ENCODE measurements at places on chromosomes 2 and 18. TPM values are rescaled to one million over a fixed set of nuclear protein-coding genes. Genes with fewer than 3 reads are reported as not detected.

GRCh38 chr2:129733041-129733440, 246.4 kb upstream of the RAB6C start:
- ATAC-seq, result no peak

- ATAC-seq, result peak; percentile 50
These were observed 998 bp downstream of the RNF149 start for GRCh38 chr2:101307503-101307902.

- ATAC-seq, result peak; percentile 30
These were observed 19.0 kb downstream of the CROCC2 start for GRCh38 chr2:240925191-240925567.

DNA sequence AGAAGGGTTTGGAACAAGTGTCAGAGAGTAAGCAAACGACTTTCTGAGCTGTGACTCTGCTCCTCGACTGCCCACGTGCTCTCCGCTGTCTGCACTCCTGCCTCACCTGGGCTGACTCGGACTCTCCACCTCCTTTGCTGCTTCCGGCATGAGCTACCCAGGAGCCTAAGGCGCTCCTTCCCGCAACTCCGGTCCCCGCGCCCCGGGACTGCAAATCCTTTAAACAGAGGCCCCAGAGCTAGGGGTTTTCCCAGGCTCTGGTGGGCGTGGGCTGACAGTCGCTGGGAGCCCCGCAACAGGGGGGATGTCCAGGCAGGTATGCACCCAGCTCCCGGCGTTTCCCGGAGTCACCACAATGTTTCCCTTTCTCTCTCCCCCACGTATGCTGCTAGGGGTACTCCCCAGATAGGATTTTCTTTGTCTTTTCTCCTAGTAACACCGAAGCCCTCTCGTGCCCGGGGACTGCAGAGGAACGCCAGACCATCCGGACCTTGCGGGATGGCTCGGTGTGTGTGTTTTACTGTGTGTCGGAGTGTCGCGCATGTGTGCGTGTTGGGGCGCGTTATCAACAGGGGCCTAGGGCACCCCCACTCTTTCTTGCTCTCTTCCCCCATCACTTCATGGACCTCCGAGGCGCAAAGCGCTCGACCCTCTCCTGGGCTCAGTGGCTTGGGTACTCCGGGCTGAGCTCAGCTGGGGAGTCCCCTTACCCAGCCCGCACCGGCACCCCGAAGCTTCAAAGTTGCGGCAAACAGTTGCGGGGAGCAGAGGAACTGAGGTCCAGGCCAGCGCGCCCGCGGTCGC, 691 bp upstream of the THSD7B start:
- ATAC-seq, result no peak

Gene NDC80
- 68.9 TPM for total RNA-seq

Gene SPDYA
- 2.1 TPM for total RNA-seq
